ENCODE measurements at places on chromosomes 3 and 15. TPM values are rescaled to one million over a fixed set of nuclear protein-coding genes. Genes with fewer than 3 reads are reported as not detected.

DNA sequence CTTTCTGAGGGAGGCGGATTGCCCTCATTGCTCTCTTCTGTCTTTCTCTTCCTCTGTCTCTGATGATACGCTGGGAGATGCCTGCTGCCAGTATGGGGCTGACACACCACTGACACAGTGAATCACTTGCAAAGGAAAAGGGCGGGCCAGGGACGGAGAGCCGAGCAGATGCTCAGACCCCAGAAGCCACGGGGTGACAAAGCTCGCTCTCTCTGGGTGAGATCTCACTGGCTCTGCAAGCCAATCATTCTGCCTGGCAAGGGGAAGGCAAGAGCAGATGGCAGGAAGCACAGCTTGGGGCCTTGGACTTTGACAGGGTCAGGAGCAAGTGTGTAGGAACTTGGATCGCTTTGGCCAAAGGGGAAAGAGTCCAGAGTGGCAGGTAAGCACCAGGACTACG is 198.7 kb downstream of the NTRK3 start:
- H3K36me3 ChIP-seq, result no peaks in the 10 kb centered on the region
- no peak for DNase-seq
- H3K4me3 ChIP-seq, result no peak overlapping the region
- no peak overlapping the region for H3K27ac ChIP-seq
- no peaks in the 10 kb centered on the region for H3K4me1 ChIP-seq

DNA sequence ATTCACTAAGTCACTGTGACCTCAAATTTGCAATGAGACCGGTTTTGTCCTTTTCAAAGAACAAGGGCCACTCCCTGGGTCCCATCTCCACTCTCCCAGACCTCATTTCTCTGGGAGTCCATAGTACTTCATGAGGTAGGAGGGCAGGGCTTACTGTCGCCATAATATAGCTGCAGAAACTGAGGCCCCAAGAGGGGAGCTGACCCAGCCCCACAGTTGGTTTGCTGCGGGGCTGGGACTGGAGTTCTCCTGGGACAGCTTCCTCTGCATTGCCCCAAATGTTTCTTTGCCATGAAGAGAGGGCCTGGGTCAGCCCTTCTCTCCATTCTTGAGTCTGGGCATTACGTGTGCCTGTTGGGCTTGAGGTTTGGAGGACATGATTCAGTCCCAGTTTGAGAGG is 60.1 kb downstream of the ITGA11 start:
- no peaks in the 10 kb centered on the region for H3K4me1 ChIP-seq
- H3K36me3 ChIP-seq, result no peaks in the 10 kb centered on the region
- H3K27ac ChIP-seq, result no peak overlapping the region

Gene PRSS50
- total RNA-seq, result 0.47 TPM

DNA sequence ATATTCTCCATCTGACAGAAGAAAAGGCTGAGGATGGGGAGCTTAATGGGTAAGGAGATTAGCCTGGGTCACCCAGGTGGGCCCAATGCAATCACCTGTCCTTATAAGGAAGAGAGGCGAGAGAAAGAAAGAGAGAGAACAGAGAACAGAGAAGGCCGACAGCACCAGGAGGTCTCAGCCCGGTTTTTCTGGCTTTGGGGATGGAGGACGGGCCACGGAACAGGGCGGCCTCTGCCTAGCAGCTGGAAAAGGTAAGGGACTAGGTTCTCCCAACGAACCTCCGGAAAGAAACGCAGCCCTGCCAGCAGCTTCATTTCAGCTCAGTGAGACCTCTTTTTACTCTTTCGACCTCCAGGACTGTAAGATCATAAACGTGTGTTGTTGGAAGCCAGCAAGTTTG is 196.0 kb upstream of the LYSMD4 start:
- no peak overlapping the region for H3K27ac ChIP-seq
- DNase-seq, result no peak
- H3K4me3 ChIP-seq, result peak overlapping the region; percentile 51
- H3K36me3 ChIP-seq, result no peaks in the 10 kb centered on the region
- H3K27me3 ChIP-seq, result peaks cover 10% of the 10 kb centered on the region
- peaks cover 10% of the 10 kb centered on the region for H3K4me1 ChIP-seq

GRCh38 chr3:194547042-194547441 is 60.2 kb upstream of the ATP13A3 start:
- H3K4me1 ChIP-seq, result no peaks in the 10 kb centered on the region
- H3K4me3 ChIP-seq, result no peak overlapping the region
- H3K36me3 ChIP-seq, result no peaks in the 10 kb centered on the region
- H3K27me3 ChIP-seq, result no peaks in the 10 kb centered on the region
- DNase-seq, result no peak

- DNase-seq, result no peak
- H3K27me3 ChIP-seq, result no peaks in the 10 kb centered on the region
- no peaks in the 10 kb centered on the region for H3K36me3 ChIP-seq
- H3K4me1 ChIP-seq, result no peaks in the 10 kb centered on the region
- no peak overlapping the region for H3K27ac ChIP-seq
These were observed 21.3 kb downstream of the GSK3B start for GRCh38 chr3:120072867-120073525.

GRCh38 chr3:55440104-55440708 is 46.9 kb downstream of the WNT5A start:
- H3K4me1 ChIP-seq, result no peaks in the 10 kb centered on the region
- no peaks in the 10 kb centered on the region for H3K36me3 ChIP-seq
- no peak overlapping the region for H3K4me3 ChIP-seq
- no peaks in the 10 kb centered on the region for H3K27me3 ChIP-seq
- H3K27ac ChIP-seq, result no peak overlapping the region

DNA sequence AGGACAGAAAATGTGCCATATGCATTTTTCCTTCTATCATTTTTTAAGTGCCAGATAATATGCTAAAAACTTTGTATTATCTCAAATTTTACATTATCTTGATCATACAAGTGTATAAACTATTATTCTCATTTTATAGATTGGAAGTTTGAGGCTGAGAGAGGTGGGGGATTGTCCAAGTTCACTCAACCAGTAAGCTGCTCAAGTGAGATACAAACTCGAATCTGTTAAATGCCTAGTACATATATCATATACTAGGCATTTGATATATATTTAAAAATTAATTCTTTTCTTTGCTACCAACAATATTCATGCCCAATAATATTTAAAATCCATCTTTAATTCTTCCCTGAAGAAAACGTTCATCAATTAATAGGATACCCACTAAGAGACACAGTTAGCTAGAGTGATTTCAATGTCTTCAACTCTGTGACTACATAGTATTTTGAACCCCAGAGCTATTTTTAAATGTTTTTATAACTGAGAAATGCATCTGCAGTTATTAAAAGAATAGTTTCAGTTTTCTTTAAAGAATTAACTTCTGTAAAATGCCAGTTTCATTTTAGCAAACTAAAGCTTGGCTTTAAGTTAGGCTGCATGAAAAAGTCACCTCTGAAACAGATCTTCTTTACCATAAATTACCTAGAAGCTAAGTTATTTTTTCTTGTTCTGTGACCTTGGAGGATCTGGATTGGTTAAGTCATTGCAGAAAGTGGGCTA is 40.4 kb downstream of the IQCB1 start:
- H3K4me1 ChIP-seq, result no peaks in the 10 kb centered on the region
- peaks cover 9% of the 10 kb centered on the region for H3K36me3 ChIP-seq
- H3K27ac ChIP-seq, result no peak overlapping the region
- H3K27me3 ChIP-seq, result no peaks in the 10 kb centered on the region
- no peak overlapping the region for H3K4me3 ChIP-seq

Gene SMCO1
- not detected for total RNA-seq

DNA sequence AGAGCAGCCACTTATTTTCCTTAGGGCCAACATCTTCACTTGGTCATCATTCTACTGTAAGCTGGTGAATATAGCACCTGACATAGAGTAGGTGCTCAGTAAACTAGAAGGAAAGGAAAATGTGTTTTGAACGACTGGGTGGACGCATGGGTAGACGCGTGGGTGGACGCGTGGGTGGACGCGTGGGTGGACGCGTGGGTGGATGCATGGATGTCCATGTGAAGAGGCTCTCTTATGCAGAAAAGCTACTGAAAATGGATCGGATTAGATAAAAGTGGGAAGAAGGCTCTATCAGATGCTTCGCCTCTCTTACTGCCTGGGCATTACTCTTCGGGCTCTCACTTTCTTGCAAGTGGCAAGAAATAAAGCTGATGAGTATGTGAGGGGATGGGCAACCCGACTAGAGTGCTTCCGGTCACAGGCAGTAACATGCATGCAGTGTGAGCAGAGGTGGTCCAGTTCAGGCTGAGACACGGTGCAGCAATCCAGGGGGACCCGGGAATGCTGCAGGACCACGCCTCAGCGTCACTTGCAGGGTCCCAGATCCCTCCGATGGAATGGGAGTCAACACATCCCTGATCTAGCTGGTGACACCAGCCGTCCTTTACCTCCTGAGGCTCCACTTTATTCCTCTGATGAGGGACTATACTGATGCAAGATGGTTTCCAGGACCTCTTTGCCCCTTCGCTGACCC is 138.0 kb upstream of the MEF2A start:
- no peaks in the 10 kb centered on the region for H3K4me1 ChIP-seq
- no peak for DNase-seq
- no peak overlapping the region for H3K27ac ChIP-seq
- no peaks in the 10 kb centered on the region for H3K36me3 ChIP-seq
- H3K4me3 ChIP-seq, result no peak overlapping the region
- H3K27me3 ChIP-seq, result no peaks in the 10 kb centered on the region

- DNase-seq, result no peak
- no peak overlapping the region for H3K27ac ChIP-seq
- no peaks in the 10 kb centered on the region for H3K27me3 ChIP-seq
- no peak overlapping the region for H3K4me3 ChIP-seq
- peaks cover 7% of the 10 kb centered on the region for H3K4me1 ChIP-seq
These were observed 8.0 kb downstream of the GCSAM start for GRCh38 chr3:112124907-112125607.

DNA sequence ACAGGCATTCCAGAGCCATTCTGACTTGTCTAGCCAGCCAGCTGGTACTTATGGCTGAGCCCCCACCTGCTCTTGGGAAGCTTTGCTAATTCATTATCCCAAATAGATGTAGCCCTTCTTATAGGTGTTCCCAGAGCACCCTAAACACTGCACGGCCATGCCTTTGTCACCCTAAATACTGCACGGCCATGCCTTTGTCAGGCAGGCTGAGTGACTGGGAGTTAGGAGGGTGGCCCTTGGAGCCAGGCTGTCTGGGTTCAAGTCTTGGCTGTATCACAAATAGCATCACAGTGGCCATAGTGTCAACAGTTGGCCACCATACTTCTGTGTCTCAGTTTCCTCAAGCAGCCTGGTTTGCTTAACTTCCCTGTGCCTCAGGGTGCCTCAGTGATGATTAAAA is 292.3 kb downstream of the ADAMTS17 start:
- DNase-seq, result no peak
- H3K27ac ChIP-seq, result no peak overlapping the region

Gene RBMS3
- total RNA-seq, result 5.4 TPM

DNA sequence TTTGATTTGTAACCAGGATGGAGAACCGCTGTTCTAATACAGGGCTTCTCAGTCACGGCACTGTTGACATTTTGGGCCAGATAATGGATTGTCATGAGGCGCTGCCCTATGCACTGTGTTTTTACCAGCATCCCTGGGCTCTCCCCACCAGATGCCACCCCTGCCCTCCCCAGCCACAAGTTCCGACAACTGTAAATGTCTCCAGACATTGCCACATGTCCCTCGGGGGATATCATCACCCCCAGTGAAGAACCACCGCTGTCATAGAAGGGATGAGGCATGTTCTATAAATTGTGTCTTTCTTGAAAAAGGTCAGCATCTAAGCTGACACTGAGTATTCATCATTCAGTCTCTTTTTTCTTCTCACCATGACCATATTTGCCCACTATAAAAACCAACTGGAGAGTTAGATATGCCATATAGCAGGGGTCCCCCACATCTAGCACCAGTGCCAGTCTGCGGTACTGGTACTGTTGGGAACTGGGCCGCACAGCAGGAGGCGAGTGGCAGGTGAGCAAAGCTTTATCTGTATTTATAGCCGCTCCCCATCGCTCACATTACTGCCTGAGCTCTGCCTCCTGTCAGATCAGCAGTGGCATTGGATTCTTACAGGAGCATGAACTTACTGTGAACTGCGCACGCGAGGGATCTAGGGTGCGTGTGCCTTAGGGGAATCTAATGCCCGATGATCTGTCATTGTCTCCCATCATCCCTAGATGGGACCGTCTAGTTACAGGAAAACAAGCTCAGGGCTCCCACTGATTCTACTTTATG is 260.5 kb upstream of the ST8SIA2 start:
- DNase-seq, result no peak
- no peaks in the 10 kb centered on the region for H3K27me3 ChIP-seq
- H3K4me1 ChIP-seq, result peaks cover 3% of the 10 kb centered on the region
- H3K36me3 ChIP-seq, result no peaks in the 10 kb centered on the region
- no peak overlapping the region for H3K27ac ChIP-seq

GRCh38 chr15:88440021-88440420 is 27.2 kb downstream of the MRPL46 start:
- no peaks in the 10 kb centered on the region for H3K4me1 ChIP-seq
- H3K36me3 ChIP-seq, result no peaks in the 10 kb centered on the region
- no peaks in the 10 kb centered on the region for H3K27me3 ChIP-seq
- DNase-seq, result no peak
- H3K4me3 ChIP-seq, result no peak overlapping the region
- no peak overlapping the region for H3K27ac ChIP-seq

Gene HDGFL3
- total RNA-seq, result 149 TPM

Gene RARB
- total RNA-seq, result 0.22 TPM

DNA sequence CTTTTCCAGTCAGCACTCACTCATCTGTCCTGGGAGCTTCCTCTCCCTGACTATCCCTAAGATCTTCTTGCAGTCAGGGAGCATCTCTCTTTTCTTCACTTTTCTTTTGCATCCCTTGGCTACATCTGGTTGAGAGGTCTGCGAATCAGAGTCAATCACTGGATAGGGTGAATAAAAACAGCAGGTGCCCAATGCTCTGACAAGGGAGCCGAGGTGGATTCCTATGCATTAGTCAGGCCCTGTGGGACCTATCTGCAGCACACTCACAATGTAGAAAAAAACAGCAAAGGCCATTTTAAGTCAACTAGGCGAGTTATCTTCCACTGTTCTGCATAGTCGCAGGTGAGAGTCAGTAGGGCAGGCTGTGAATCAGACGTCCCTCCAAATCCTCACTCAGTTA is 35.5 kb downstream of the DZIP1L start:
- no peak overlapping the region for H3K4me3 ChIP-seq
- H3K36me3 ChIP-seq, result peaks cover 7% of the 10 kb centered on the region
- no peak overlapping the region for H3K27ac ChIP-seq
- H3K27me3 ChIP-seq, result no peaks in the 10 kb centered on the region

Gene CDCP1
- total RNA-seq, result 23.3 TPM

- no peaks in the 10 kb centered on the region for H3K36me3 ChIP-seq
- H3K4me3 ChIP-seq, result no peak overlapping the region
- no peak for DNase-seq
- H3K27ac ChIP-seq, result no peak overlapping the region
- H3K27me3 ChIP-seq, result no peaks in the 10 kb centered on the region
These were observed 79.7 kb upstream of the LINGO1 start for GRCh38 chr15:77712438-77712837.

GRCh38 chr3:188299068-188299467 is 145.1 kb downstream of the LPP start:
- H3K36me3 ChIP-seq, result no peaks in the 10 kb centered on the region
- H3K4me1 ChIP-seq, result peaks cover 22% of the 10 kb centered on the region
- no peak for DNase-seq
- H3K27ac ChIP-seq, result no peak overlapping the region
- H3K27me3 ChIP-seq, result no peaks in the 10 kb centered on the region
